ENCODE measurements at places on chromosomes 5 and 9. TPM values are rescaled to one million over a fixed set of nuclear protein-coding genes. Genes with fewer than 3 reads are reported as not detected.

DNA sequence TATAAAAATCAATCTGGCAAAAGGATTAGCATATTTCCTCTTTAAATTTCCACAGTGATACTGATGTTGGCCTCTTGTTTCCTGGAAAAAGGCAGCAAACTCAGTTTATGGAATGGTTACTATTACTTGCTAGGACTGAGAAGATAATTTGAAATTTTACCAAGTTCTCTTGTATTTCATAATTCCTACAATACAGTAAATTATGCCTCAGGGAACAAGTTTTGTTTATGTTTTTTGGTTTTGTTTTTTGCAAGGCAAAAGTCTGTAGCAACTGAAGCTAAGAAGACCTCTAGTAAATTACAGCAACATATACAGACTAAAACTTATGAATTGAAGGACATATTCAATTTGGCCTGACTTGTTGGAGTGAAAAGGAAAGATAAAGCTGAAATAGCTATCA lies 30.2 kb upstream of the SLCO6A1 start:
- no peak for DNase-seq

Gene POU4F3
- not detected for total RNA-seq

DNA sequence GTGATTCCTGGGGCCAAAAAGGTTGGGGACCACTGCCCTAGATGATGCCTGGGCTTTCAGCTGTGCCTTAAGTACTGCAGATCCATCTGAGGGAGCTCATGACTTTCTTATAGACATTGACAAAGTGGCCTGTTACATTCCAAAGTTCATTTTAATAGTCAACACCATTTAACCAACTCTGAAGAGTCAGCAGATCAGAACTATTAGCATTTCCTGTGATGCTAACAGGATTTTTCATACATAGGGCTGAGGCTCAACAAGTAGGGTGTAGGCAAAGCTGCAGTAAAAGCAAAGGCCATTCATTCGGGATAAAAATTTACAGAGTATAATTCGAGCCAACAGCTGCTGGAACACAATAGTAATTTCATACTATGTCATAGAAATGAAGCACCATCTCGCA lies 105.4 kb downstream of the LPAR1 start:
- no peak for DNase-seq

Gene PCDHB11
- total RNA-seq = 2.0 TPM

Gene C8G
- total RNA-seq = not detected

Gene TBCA
- 137 TPM for total RNA-seq

Gene PAPPA
- total RNA-seq = 5.7 TPM

GRCh38 chr9:138063785-138064184 lies 186.2 kb downstream of the CACNA1B start:
- peak; percentile 81 for DNase-seq

DNA sequence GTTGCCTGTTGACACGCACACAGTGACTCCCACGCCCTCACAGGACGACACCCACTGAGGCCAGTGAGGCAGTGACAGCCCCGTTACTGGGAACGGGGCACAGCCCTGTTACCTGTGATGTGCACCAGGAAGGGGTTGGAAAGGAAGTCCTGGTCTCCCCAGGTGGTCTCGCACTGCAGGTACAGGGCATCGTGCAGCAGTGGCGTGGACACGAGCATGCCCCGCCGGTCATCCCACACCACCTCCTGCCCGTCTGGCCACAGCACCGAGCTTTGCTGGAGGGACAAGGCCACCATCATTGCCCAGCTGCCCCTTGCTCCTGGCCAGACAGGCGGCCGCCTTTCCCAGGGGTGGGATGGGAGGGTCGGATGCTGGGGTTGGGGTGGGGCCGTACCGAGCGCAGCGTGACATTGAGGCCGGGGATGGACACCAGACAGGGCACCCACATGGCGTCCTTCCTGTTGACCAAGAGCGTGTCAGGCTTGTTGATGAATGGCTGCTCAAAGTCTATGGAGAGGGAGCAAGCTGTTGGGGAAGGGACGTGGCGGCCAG lies 19.5 kb downstream of the FLT4 start:
- no peak for DNase-seq

Gene TEK
- 16.3 TPM for total RNA-seq

Gene SPEF2
- 2.3 TPM for total RNA-seq

GRCh38 chr5:152400846-152401245 lies 4.2 kb downstream of the NMUR2 start:
- DNase-seq = no peak

DNA sequence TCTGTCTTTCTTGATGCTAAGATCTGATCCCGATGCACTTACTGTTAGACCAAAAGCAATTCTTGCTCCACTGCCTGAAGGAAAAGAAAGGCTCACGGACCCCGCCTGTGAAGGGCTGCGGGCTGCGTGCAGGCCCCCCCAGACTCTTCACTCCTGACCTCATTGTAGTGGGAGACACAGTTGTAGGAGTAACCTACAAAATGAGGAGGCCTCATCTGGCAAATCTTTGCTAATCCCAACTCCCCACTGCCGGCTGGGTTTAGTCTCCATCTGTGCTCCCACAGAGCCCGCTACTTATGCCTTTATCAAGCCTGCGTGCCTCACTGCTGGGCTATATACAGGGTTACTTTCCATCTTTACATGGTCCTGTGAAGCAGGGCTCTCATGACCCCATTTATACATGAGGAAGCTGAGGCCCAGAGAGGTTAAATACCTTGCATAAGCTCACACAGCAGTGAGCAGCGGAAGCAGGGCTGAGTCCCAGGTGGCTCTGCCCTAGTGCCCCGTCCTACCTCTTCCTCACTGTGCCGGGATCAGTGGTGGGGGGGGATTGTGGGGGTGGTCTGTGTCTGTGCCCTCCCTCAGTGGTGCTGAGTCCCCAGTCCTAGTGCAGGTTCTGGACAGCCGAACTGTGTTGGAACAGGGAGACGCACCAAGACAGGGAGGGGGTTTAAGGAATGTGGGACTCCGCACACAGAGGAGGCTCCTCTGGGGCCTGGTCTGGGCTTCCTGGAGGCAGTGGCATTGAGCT lies 43.9 kb upstream of the RNF130 start:
- peak; percentile 57 for DNase-seq

- DNase-seq = no peak
Measured at GRCh38 chr9:123058834-123059233, 25.4 kb downstream of the GPR21 start.

GRCh38 chr9:34809504-34810186 lies 99.7 kb upstream of the CCL21 start:
- no peak for DNase-seq

- DNase-seq = no peak
Measured at GRCh38 chr9:37157726-37158377, 37.5 kb downstream of the ZCCHC7 start.

DNA sequence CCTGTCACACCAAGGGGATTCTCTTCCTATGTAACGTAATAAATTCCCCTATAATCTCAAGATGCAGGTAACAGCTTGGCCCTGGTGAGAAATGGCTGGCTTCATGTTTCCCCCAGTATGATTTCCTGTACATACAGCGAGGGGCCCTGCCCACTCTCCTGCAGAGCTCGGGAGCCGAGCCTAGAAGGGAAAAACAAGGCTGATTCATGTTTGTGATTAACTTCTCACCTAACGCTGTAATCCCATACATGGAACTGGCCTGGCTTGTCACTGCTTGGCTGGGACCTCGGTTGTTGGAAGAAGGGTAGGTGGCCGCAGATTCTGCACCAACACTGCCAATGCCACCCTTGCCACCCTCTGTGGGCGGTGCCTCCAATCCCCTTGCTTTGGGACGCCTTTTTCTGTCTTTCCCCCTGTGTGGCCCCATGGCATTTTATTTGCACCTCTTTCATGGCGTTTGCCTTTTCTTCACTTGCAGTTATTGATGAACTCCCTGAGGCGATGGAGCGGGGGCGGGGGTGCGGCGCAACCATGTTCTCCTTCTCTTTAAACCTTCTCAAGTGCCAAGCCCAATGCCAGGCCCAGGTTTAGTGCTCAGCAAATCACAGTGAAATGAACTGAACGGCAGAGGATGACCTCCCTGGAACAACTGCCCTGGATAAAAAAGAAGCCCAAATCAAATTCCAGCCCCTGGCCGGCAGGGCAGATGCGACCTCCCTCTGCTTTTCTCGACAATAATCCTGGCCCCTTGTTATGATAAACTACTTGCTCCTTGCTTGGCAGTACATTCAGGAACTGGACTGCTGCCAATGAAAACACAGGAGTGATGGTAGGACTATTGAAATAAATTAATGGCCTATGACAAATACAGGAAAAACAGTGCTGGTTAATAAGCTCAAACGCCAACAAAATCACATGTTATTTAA lies 108.1 kb downstream of the TMEM174 start:
- DNase-seq = no peak

Gene CDX1
- total RNA-seq = 0.35 TPM

GRCh38 chr9:136686794-136687711 lies at the start of gene AGPAT2:
TSS of gene AGPAT2 (minus strand) at chr9:136687457. CDS start at chr9:136687357, 100 bp downstream.
- no peak for DNase-seq

DNA sequence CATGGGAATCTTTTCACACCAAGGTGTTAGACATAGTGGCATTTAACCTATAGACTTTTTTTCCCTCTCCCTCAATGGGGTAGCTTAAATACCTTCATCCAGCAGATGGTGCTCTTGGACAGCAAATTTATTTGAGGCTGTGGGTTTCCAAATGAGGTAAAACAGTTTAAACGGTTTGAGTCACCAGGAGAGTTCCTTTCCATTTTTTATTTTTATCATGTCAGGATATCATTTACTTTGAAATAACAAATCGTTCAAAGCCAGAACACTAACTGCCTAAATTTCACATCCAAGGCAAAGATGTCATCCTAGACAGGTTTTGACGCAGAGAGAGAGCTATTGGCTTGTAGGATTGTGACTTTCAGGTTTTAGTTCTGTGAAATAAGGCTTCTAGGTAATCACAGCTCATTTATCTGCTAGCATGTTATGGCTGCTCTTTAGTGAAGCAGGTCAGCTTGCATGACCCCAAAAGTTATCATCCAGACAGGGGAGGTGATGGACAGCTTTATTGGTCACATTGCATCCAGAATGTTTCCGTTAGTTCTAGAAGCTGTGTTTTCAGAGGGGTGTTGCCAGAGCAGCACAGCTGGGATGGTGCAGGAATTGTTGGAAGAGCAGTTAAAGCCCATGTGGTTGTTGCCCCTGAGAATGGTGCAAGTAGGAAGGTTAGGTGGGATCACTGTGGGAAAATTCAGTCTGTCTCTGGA lies 69.8 kb downstream of the KDM4C start:
- no peak for DNase-seq

- DNase-seq = no peak
Measured at GRCh38 chr9:127803507-127804352, 1.0 kb downstream of the FPGS start.

Gene GAPT
- 2.0 TPM for total RNA-seq

DNA sequence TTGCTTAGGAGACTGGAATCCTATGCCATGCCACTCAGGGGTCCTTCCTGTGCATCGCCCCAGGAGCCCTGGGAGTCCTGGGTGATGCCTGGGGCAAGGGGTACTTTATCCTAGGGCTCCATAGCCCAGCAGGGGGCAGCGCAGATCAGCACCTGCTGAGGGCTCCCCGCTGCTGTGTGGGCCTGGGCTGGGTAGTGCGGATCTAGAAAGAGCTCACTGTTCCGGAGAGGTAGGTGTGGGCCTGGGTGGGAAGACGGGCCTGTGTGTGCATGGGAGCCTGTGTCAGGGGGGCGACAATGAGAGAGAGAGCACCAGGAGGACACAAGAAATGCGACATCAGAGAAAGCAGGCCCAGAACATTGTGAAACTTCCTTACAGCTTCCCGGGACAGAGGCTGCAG lies 11.4 kb upstream of the DAB2IP start:
- DNase-seq = no peak

DNA sequence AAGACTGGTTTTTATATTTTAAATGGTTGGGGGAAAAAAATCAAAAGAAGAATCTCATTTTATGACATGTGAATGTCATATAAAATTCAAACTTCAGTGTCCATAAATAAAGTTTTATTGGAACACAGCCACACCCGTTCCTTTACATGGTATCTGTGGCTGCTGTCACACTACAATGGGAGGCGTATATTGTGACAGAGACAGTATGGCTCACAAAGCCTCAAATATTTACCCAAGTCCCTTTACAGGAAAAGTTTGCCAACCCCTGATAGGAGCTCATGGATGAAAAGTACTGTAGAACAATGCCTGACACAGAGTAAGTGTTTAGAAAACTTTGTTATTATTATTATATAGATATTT lies 5.2 kb upstream of the DUSP1 start:
- DNase-seq = no peak

DNA sequence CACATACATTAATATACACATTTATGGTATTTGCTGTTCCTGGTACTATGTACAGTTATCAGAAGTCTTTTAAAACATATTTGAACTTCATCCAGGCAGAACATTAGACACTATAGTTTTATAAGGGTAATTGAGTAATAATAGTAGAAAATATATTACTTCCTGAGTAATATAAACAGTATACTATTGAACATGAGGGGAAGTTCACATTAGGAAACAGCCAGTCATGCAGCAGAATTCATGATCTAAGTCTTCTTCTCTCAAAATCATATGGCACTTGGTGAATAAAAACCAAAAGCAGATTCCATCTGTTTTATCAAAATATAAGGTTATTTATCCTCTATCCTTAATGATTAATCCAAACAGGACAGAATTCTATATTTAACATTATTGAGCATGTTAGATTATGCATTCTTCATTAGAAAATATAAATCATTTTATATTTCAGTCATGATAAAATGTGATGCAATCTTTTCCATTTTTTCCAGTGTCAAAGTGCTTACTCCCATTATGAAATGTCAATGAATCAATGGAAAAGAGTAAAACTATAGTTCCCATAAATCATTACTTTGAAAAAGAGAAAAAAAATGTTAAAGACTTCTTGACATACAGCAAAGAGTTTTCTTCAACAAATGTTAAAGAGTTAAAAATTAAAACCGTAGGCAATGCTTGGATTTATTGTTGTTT lies 584.3 kb upstream of the TUSC1 start:
- no peak for DNase-seq

DNA sequence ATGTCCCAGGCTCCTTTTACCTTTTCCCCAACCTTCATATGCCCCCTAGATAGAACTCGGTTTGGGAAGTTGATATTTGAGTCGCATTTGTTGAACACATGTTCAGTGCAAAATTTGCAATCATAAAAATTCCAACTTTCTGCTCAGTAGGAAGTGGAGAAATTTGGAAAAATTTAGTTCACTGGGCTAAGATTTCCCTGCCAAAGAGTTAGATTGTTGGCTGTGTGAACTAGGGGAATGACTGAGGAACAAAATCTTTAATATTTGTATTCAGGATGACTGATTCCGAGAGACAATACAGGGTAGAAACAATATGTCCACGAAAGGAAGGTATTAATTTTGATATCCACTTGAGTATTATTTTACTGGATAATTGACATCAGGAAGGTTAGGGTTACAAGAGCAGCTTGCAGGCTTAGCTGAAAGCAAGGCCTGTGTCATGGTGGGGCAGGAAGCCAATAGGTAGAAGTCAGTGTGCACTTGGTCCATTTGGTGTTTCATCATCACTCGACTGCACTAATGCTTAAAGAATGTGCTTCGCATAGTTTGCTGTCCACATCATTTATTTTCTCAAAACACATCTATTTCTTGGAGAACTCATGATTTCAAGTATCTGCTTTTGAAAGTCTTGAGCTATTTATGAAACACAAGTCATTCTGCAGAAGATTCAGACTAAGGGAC lies 59.4 kb upstream of the GNA14 start:
- DNase-seq = no peak

GRCh38 chr9:76787677-76788076 lies 23.4 kb downstream of the PCA3 start:
- no peak for DNase-seq

GRCh38 chr5:131536211-131536826 lies 98.7 kb downstream of the RAPGEF6 start:
- DNase-seq = no peak
